Activated CD4-positive, alpha-beta T cell treated with anti-CD3 and anti-CD28 coated beads, Interleukin-2, amount 50 U/mL, for 4 hours (primary cell): ENCODE measurements at places on chromosomes 1 and 21.

DNA sequence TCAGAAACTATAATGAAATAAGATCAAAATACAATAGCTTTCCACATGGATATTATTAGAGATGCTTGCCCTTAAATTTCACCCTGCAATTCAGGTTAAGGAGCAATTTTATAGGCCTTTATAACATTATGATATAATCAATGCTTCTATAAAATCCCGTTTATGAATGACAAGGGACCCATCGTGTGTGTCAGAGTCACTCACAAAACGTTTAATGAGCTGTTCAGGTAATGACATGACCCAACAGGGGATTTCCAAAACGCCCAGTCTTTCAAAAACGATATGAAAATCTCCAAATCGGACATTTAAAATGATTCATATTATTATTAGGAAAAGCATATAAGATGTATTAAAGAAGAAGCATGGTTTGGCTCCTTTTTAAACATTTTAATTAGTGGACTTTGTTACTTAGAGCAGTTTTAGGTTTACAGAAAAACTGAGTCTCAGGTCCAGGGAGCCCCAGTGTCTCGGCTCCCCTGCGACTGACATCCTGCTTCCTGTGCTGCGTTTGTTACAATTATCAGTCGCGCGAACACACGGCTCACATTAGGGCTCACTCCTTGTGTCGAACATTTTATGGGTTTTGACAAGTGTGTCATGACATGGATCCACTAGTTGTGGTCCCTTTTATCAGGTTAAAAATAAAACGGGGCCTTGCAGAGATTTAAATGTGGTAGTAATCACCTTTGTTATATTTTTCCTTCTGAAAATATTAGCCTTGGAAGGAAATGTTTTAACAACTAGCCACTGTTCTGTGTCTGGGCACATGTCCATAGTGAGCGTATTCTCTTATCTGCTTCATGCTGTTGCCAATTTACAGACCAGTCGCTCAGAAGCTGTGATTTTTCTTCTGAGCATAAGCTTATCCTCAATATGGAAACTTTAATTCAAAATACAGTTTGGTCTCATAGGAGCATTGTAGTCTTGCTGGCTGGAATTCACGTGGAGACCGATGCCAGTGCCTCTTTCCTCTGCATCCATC is 52.0 kb upstream of the POFUT2 start:
- DNase-seq: no peak

GRCh38 chr21:15617964-15618363 is 111.8 kb upstream of the USP25 start:
- no peak for DNase-seq

DNA sequence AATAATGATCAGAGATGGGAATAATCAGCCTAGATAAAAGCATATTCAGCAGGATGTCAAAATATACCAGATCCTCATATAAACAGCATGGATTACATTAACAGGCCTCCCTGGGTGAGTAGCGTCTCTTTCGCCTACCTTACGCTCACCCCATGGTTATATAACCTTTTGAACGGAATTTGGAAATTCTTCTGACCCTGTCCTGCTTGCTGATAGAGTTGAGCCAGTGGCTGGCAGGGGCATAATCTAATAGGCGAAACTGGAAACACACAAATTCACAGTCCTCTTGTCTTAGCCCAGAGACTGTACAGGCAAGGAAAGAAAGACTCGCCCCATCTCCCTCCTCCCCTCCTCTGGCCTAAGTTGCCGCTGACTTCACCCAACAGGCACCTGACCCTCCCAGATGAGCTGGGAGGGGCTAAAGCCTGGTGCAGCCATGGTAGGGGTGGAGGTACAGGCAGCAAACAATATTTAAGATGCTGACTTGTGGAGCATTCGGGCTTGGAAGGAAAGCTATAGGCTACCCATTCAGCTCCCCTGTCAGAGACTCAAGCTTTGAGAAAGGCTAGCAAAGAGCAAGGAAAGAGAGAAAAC is at the start of gene ANGPTL7:
TSS of gene ANGPTL7 (plus strand) at position 498 of the 594 bp plus-strand sequence. CDS start 225 bp downstream, outside the sequence.
- DNase-seq: no peak

DNA sequence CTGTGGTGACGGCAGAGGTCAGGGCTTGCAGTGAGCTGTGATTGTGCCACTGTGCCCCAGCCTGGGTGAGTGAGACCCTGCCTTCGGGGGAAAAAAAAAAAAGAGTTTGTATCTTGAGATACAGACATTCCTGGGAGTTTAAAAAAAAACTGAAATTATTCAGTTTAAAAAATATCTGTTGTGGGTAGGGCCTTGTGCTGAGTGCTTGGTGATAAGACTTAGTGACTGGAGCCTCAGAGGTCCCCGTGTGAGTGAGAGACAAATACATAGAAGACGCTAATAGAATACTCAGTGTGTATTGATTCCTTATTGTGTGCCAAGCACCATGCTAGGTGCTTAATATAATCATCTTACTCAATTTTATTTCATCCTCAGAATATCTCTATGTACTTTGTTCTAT is 22.7 kb downstream of the DDI2 start:
- no peak for DNase-seq

DNA sequence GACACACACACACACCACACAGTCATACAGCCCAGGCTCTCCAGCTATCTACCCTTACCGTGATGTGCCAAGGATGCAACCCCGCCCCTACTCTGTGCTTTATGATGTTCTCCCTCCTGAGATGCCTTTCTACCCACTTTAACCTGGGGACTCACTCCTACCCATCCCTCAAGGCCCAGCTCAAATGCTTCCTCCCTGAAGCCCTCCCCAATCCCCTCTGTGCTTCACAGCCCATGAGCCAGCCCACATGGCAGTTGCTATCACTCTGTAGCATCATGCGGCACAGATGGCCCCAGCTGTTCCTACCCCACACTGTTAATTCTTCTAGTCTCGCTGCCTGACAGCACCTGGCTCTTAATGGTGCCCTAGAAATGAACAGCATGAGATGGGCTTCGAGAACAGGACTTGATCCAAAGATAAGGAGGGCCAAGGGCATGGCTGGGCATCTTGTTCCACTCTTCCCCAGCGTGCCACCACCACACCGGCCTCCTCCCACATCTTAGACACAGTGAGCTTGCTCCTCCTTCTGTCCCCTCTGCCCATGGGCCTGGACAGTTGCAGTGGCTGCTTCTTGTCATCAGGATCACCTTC is 109.8 kb downstream of the GLIS1 start:
- DNase-seq: no peak

DNA sequence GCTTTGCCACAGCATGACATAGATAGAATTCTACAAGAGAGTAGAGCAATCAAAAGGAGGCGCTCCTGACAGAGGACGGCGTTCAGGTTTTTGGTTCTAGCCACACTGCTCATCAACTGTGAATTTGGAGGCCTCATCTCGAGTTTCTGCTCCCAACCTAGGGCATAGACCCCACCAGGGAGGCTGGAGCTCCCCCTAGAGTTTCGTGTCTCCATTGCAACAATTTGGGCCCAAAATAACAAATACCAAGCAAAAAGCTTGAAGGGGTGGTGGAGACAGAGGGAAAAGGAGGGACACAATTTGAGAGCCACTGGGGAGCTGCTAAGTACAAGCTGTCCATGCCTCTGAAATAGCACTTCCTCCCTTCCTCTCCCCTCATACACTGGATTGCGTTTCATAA is 297.0 kb downstream of the GPATCH2 start:
- no peak for DNase-seq

DNA sequence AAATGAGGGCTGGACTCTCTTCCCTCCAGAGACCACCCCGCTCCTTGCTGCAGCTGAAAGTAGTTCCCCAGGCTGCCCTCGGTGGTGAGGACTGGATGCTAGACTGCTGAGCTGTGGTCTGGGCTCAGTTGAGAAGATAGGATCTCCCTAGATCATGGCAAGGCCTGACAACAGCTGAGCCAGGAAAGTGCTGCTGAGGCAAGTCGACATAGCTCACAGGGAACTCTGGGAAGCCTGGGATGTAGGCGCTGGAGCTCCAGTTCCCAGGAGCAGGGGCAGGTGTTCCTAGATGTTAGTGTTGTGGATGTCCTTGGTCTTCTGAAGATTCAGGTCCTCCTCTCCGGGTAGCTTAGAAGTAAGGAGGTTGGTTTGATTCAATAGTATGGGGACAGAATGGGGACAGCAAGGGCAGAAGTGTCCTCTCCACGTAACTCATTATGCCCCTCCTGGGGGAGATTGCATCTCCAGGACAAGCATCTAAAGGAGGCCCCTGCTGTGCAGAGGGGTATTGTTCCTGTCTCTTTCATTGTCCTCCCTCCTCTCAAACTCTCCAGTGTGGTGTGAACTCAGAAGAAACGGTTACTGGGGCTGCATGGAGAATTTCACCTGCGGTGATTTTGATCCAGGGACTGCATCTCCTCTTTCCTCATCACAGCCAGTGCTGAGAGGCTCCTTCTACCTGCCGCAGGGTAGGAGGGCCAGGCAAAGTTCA is 3.7 kb downstream of the CYB561D1 start:
- no peak for DNase-seq

DNA sequence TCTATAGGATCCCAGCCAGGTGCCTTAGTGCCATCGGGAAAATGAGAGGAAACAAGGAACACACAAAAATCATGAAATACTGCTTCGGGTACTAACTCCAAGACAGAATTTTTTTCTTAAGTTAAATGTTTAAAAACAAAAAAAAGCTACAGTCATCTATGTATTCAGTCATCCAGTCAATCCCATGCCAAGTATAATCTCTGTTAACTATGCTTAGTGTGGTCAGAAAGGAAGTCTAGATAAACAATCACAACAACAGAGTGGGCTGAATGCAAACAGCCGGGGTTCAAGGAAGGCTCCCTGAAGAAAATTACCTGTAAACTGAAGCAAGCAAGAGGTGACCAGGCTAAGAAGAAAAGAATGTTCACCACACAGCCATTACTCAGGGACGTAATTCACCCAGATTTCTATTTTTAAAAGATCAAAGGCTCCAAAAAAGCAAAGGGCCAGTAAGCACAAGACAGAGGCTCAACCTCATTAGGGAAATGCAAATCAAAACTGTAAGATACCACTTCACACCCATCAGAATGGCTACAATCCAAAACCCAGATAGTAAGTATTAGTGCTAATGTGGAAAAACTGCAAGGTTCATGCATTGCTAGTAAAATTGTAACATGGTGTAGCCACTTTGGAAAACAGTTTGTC is 53.0 kb downstream of the RERE start:
- no peak for DNase-seq

DNA sequence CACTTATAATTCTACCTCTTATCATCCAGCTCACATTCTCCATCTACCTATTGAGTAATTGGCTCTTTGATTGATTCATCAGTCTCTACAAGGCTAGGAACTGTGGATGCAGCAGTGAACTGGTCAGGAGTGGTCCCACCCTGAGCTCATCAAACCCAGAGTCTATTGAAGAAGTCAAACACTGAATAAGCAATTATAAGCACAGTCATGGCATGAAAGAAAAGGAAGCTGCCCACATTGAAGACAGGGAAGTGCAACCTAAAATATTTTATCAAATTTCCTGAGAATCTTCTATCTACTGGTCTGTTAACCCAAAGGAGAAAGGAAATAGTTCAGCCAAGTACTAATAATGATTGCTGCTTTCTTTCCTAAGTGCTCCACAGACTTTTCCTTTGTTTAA is 35.7 kb downstream of the ACP6 start:
- DNase-seq: no peak

- DNase-seq: no peak
Observed at GRCh38 chr1:7478809-7479499, 292.1 kb upstream of the VAMP3 start.

DNA sequence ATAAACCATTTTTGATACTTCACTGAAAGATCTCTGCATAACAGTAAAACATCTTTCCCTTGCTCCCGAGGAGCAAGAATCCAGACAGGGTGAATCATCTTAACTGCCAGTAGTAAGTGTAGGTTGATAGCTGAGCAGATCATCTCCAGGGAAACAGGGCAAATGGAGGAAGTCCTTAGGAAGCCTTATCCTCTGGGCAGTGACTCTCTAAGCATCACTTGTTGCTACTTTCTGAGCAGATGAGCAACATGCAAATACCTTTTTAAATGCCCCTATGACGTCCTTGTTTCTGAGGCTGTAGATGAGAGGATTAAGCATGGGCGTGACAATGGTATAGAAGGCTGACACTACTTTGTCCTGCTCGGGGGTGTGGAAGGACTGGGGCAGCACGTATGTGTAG is 8.9 kb downstream of the OR2T11 start:
- no peak for DNase-seq

- DNase-seq: no peak
Observed at GRCh38 chr1:196277860-196278259, 330.4 kb downstream of the KCNT2 start.

DNA sequence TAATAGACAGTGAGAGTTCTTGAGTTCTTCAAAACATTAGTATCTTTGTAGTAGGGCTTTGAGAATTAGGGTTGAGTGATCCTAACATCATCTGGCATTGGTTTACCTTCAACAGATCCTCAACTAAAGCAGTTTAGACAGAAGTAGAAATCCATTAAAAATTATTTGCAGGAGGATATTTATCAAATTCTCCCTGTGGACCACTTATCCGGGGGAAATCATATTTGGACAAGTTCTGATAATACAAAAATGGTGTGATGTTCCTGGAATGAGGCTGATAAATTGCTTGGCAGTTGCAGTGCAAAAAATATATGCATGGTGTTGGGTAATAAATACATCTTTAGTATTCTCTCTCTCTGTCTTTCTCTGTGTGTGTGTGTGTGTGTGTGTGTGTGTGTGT is 115.1 kb upstream of the CHODL start:
- no peak for DNase-seq

DNA sequence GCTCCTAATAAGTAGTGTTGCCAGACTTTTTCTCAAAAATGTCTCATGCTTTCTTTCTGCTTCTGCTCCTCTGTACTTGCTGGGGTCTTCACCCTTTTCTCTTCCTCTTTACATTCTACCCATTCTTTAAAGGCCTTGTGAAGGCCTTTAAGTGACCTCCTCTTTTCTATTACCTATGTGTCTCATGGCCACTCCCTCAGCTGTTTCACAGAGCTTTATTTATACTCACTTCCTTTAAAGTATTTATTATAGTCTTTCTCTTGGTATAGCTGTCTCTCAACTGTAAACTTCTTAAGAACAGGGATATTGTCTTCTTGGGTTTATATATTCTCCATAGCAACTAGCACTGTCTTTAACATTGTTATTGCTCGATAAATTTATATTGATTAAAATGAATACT is 792 bp downstream of the GOLPH3L start:
- DNase-seq: no peak

DNA sequence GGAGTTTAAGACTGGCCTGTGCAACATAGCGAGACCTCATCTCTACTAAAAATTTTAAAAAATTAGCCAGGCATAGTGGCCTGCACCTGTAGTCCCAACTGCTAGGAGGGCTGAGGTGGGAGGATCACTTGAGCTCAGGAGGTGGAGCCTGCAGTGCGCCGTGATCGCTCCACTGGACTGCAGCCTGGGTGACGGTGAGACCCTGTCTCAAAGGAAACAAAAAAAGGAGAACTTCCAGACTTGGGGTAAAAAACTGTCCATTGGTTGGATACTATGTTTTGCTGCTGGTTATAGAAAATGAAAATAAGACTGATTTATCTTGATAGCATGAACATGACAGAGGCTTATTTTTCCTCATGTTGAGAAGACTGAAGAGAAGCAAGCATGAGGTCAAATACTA is 79.4 kb downstream of the WDR4 start:
- DNase-seq: no peak

- no peak for DNase-seq
Observed at GRCh38 chr1:14926229-14926628, 227.3 kb upstream of the TMEM51 start.

GRCh38 chr1:116855191-116855619 is 54.5 kb upstream of the PTGFRN start:
- DNase-seq: no peak
